ENCODE measurements at places on chromosomes 7 and 10.
A peak's percentile ranks its signal among the peaks of the same experiment; 100 is the strongest.

DNA sequence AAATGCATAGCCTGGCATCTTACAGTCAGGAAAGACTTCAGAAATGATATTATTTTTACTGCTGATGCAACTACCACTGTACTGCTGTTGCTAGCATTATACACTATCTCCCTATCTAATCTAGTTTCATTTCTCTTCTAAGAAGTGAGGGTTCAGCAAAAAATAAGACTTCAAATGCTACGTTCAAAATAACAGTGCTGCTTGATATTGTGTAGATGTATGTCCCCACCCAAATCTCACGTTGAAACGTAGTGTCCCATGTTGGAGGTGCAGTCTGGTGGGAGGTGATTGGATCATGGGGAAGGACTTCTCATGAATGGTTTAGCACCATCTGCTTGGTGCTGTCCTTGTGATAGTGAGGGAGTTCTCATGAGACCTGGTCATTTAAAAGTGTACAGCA lies 129.4 kb downstream of the ANK3 start:
- DNase-seq = no peak

DNA sequence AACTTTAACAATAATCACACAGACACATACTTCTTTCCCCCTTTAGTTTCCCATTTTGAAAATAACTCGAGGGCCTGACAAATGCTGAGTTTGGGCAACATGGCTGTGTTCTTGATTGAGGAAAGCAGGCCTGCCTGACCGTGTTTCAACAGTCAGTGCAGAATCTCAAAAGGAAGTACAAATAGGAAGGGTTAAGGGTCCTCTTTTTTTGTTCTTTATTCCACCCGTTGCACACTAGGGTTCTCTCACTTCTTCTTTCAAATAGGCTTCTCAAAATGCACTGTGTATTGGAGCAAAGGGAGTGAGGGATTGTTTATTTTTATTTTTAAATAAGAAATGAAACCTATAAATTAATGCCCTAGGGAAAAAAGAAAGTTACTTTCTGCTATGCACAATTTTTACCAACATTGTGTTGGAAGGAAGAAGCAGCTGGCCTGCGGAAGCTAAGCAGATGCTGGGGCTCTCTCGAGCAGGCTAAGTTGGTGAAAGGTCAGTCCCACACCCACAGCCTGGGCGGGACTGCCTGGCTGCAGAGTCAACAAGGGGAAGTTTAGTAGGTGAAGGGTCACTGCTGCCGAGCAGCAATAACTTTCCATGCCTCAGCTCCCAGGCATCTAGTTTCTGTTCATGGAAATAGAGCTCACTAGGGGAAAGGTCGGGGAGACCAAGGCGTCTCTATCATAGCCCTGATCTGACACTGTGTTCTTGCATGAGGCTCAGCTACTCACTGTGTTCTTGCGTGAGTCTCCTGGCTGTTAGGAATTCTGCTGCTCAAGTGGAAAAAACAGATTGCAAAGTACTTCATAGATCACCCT lies 12.2 kb upstream of the PDK4 start:
- peak; percentile 4 for DNase-seq

- DNase-seq = no peak
Observed at GRCh38 chr10:33521904-33522303, 187.4 kb upstream of the NRP1 start.

- no peak for DNase-seq
Observed at GRCh38 chr7:159127691-159128642, 16.7 kb downstream of the VIPR2 start.

GRCh38 chr10:116974456-116975005 lies 30.5 kb downstream of the SHTN1 start:
- no peak for DNase-seq

DNA sequence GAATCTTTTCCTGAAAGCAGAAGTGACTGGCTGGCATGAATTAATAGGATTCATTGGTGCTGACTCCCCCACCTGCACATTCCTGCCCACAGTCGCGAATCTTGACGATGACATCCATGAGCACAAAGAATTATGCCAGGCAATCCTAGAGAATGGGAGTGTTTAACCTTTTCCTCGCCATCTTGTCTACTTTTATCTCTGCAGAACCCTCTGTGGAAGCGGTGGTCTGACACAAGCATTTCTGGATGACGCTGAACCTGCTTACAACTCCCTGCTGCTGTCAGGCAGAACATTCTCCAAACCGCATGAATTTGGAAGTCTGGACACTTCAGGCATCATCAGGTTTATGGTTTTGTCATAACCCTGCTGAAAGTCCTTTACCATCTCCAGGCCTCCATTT lies 36.5 kb downstream of the KLF6 start:
- DNase-seq = no peak

DNA sequence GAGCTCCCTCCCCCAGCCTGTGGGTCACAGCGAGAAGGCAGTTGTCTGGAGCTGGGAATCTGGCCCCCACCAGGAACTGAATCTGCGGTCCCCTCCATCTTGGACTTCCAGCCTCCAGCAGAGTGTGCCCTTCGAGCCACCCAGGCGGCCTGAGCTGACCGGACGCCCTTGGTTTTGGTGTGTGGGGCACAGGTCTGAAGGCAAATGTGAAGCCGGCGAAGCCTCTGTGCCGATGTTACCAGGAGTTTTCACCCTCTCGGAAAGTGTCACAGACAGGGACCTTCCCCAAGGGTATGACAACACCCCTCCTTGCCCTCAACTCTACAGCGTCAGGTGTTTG lies 109.1 kb downstream of the DNAJB6 start:
- DNase-seq = no peak

GRCh38 chr10:130636313-130636930 lies 500.2 kb downstream of the GLRX3 start:
- no peak for DNase-seq

GRCh38 chr7:50206453-50207250 lies 97.9 kb upstream of the IKZF1 start:
- peak; percentile 36 for DNase-seq

DNA sequence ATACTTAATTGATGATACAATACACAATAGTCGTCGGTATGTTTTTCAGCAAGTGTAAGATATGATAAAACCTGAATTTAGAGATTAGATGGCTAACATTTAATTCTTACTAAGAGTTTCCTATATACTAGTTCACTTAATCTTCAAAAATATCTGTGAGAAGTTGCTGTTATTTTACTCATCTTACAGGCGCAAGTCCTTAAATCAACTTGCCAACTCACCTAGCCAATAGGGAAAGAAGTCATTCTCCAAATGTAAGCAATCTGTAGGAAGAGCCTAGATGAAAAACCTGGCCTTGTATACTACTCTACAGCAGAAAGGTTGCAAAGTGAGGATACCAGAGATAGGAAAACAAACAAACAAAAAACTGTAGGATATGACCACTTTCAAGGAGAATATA lies 10.6 kb downstream of the CD36 start:
- no peak for DNase-seq

- DNase-seq = no peak
Observed at GRCh38 chr10:6065835-6066234, 3.7 kb upstream of the IL2RA start.

- no peak for DNase-seq
Observed at GRCh38 chr7:108459922-108460551, 3.8 kb upstream of the NRCAM start.

DNA sequence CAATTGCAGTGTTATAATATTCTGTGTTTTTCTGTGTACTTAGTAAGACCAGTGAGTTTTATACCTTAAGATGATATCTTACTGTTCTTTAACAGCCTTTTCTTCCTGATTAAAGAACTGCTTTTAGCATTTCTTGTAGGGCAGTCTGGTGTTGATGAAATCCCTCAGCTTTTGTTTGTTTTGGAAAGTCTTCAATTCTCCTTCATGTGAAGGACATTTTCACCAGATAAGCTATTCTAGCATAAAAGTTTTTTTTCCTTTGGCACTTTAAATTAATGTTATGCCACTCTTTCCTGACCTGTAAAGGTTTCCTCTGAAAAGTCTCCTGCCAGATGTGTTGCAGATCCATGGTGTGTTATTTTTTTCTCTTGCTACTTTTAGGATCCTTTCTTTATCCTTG lies 1059.8 kb downstream of the LRMDA start:
- DNase-seq = no peak

- DNase-seq = no peak
Observed at GRCh38 chr7:95549818-95550529, 46.3 kb downstream of the PDK4 start.

DNA sequence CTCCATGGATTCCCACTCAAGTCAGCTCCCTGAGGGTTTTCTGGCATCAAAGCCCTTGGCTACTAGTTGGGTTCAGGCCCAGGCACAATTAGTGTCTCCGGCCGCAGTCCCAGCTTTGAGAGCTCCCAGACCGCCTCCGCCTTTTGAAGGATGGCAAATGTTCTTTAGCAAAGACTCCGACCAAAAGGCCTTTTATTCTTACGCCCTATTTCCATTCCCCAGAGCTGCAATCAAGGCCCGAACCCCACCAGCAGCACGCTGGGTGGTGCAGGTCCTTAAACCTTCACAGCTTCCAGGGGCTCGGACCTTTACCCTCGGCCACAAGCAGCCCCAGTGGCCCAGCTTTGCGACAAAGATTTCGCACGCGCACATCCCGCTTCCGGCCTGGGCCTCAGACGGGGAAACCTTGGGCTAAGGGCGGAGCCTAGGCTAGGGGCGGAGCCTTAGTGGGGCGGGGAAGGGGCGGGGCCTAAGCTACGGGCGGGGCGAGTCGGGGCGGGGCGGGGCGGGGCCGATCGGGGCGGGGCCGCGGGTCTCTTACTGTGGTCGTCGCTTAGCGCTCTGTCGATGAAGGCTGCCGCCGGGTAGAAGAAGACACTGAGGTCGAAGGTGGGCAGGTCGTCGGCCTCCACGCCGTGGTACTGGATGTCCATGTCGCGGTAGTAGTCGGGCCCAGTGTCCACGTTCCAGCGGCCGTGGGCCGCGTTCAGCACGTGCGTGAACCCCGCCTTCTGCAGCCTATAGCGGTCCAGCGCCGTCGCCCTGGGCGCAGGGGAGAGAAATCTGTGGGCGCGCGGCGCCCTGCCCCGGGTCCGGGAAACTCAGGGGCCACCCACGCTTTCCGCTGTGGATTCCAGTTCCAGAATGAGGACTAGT lies 68.0 kb upstream of the SAMD8 start:
- DNase-seq = peak; percentile 48

- DNase-seq = no peak
Observed at GRCh38 chr10:23522345-23522744, 83.5 kb downstream of the OTUD1 start.

GRCh38 chr7:40604601-40605438 lies 470.0 kb downstream of the SUGCT start:
- DNase-seq = no peak

DNA sequence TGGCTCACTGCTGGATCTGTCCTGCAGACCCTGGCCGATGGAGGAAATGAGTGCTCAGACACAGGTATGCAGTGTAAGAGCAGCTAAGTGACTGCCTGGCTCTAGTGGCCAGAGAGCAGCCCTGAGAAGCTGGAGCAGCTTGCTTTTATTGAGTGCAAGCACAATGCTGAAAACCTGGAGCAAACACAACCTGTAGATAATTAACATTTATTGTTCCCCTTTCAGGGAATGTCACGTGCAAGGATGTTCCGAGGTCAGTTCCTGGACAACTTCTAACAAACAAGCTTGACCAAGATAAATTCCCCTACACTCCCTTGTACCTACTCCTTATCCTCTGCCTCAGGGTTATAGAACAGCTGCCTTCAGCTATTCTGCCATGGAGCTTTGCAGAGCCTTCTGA lies 31.3 kb downstream of the DDC start:
- DNase-seq = no peak

All from CD8-positive, alpha-beta memory T cell (primary cell).